ENCODE measurements at places on chromosomes 2 and 18.

- no peak for DNase-seq
These were observed 44.3 kb downstream of the MYCN start for GRCh38 chr2:15984368-15985255.

- DNase-seq, result peak; percentile 55
These were observed 8.8 kb upstream of the CRACDL start for GRCh38 chr2:98944775-98945174.

DNA sequence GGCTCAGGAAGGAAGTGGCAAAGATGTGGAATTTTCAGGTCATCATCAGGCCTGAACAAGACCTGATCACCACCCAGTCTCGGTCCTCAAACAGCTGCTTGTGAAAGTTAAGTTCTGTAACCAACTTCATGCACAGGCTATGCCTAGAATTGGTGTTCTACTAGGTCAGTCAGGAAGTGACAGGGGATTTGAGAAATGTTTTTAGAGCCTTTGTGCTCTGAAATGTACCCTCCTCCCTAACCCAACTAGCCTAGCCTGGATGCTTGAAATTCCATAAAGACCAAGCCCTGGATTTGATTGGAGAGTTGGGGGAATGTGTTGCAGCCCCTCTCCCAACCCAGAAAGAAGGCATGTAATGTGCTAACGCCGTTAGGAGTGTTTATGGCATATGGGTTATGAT lies 63.3 kb downstream of the TGOLN2 start:
- peak; percentile 89 for DNase-seq

- DNase-seq, result no peak
These were observed 8.4 kb downstream of the PHLPP1 start for GRCh38 chr18:62723666-62724281.

- no peak for DNase-seq
These were observed 292.9 kb upstream of the MYT1L start for GRCh38 chr2:2623939-2624338.

DNA sequence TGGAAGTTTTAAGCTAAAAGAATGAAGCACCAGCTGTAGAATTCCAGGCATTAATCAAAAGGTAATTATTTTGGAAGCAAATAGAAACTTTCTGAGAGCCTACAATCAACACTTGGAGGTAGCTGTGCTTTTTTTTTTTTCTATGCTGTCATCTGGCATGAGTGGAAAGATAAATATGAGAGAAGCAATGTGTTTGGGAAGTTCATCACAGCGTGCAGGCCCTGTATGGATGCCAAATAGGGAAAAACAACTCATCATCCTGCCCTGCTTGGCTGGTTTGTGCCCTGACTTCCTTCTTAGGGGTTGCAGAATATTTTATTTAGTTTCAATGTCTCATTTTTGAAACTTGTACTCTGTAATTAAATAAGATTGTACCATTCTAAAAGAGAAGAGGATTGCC lies 437.4 kb downstream of the PIK3C3 start:
- DNase-seq, result no peak

DNA sequence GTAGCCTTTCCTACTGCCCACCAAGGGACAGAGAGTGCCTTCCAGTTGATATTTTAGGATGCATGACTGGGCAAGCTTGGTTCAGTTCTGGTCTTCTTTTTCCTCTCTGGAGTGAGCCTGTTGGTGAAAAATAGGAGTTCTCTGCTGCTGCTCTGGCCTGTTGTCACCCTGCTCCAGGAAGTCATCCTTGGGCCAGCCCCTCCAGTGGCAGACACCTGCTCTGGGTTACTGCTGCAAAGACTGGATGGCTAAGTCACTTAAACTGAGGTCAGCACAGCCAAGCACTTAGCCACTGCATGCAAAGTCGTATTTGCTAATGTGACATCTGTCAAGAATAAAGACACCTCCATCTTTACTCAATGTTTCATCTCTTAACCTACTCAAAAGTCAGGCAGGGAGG lies 219.6 kb upstream of the ID2 start:
- no peak for DNase-seq

- no peak for DNase-seq
These were observed 118.9 kb upstream of the POU3F3 start for GRCh38 chr2:104734937-104735586.

DNA sequence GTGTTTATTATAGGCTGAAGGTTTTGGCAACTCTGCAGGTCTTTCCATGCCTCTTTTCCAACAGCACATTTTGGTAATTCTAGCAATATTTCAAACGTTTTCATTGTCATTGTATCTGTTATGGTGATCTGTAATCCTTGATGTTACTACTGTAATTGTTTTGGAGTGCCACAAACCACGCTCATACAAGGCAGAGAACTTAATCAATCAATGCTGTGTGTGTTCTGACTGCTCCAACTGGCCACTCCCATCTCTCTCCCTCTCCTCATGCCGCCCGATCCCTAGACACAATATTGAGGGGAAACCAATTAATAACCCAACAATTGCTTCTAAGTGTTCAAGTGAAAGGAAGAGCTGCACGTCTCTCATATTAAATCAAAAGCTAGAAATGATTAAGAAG lies 32.9 kb downstream of the HDLBP start:
- DNase-seq, result no peak

DNA sequence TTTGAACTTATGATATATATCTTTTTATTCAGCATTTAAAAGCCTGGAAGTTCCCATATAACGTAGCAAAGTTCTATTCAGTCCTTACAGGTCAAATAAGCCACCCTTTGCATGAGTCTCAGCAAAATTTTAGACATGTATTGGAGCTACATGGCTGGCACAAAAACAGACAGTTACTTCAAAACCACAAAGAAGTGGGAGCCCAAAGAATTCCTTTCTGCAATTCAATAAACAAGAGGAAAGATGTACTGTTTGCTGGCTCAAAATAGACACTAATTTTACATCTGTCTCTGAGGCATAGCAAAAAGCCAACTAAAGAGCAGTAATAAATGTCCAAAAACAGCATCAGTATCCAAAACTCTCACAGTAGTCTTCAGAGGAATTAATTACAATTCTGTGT lies 87.0 kb downstream of the ZEB2 start:
- no peak for DNase-seq

- no peak for DNase-seq
These were observed 301.9 kb downstream of the PTH2R start for GRCh38 chr2:208708486-208708885.

DNA sequence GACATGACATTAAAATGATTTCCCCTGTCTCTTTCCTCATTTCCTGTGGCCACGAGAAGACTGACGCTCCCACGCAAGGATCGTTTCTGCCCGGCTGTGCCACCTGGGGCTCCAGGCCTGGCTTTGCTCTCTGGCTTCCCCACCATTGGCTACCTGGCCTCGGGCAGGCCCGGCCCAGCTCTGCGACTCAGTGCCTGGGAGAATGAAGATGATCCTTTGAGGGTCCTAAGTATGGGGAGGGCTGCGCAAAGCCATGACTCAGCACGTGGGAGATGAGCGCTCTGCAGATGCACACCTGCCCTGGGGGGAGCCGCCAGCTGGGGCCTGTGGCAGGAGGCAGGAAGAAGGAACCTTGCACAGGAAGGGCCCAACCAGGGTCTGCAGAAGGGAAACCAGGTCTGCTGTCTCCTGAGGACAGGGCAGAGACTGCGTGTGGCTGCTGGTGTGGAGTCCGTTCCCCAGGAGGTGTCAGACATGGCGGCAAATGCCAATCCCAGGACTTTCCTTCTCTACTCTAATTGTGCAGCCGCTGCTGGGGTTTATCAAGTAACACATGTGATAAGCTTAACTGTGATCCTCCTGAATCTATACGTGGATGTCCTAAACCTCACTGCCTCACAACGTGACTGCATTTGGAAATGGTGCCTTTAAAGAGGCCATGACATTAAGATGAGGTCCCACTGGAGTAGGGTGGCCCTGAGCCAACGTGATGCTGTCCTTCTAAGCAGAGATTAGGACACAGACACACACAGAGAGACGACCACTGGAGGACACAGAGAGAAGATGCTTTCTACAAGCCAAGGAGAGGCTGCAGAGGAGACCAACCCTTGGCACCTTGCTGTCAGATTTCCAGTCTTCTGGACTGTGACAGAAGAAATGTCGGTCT lies 32.9 kb downstream of the MBP start:
- DNase-seq, result no peak

DNA sequence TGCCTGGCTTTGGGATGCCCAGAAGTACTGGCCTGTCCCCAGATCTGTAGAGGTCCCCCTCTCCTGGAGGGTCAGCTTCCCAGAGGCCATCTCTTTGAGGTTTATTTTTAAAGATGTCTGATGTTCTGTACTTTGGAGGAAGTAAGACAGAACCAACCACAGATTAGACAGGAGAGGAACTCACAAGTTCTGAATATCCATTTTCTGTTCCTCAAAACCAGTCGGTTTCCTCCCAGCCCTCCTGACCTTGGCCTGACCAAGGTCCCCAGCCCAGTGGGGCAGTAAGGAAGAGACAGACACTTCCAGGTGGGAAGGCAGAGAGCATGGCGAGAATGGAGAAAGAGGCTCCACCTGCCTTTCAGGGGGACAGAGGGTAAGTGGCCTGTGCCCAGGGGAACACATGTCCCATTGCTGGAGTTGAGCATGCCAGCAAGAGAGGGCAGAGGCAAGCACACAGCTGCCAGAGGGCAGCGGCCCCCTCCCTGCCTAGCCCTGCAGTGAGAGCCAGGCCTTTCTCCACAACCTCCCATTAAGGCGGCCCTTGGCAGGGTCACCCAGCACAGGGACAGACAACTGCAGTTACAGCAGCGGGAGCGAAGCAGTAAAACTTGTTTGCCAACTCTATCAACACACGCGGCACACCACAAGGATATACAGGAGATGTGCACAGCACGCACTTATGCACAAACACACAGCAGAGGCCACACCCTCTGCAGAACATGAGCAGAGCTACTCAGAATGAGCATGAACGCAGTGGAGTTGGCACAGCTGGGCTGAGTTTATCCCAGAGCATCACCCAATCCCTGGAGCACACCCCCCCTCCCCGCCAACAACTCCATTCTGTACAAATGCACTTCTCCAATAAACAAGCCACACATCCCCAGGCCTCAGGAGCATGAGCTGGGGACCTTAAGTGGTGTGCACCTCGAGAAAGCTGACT lies 18.5 kb upstream of the SEMA4C start:
- DNase-seq, result no peak

DNA sequence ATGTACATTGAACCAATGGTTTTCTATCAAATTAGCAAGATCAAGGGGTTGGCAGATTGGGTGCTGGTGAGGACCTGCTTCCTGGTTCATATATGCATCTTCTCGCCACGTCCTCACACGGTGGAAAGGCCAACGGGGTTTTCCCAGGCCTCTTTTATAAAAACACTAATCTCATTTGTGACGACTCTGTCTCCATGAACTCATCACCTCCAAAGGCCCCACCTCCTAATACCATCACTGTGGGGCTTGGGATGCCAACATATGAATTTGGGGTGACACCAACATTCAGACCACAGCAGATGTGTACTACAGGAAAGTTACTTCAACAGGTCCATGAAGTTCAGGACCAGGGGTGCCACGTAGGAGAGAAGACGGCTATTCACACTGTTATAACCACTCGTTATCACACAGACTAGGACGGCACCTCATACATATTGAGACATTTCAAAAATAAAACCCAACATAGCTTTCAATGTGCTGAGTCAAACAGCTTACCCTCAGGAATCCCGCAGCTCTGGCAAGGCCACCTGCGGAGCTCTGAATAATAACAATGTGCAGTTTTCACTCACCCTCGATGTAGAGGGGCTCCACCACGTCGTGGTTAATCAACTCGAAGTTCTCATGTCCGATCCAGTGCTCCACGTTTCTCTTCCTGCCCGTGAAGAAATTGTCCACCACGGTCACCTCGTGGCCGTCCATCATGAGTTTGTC lies 49.3 kb downstream of the UXS1 start:
- no peak for DNase-seq

DNA sequence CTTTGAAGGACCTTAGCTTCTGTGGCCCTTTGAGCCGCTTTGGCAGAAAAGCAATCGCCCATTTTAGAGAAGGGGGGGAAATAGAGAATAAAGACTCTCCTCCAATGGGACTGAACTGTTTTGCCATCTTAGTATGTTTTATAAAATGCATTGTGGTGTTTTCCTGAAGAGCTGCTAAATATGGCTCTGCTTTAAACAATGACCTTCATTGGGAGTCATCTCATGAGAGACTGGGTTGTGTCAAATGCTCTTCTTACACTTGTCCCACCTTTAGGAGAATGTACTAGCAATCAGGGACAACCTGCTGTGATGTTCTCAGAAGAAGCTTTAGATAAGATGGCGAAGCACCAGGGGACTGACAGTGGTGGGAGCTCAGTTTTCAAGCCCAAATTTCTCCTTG lies 418.9 kb upstream of the POU3F3 start:
- DNase-seq, result no peak

- no peak for DNase-seq
These were observed 3.5 kb downstream of the COPS9 start for GRCh38 chr2:240132651-240132980.

GRCh38 chr18:10579079-10579867 lies 53.4 kb downstream of the NAPG start:
- DNase-seq, result peak; percentile 86

GRCh38 chr2:54597153-54597848 lies 126.2 kb upstream of the EML6 start:
- no peak for DNase-seq

DNA sequence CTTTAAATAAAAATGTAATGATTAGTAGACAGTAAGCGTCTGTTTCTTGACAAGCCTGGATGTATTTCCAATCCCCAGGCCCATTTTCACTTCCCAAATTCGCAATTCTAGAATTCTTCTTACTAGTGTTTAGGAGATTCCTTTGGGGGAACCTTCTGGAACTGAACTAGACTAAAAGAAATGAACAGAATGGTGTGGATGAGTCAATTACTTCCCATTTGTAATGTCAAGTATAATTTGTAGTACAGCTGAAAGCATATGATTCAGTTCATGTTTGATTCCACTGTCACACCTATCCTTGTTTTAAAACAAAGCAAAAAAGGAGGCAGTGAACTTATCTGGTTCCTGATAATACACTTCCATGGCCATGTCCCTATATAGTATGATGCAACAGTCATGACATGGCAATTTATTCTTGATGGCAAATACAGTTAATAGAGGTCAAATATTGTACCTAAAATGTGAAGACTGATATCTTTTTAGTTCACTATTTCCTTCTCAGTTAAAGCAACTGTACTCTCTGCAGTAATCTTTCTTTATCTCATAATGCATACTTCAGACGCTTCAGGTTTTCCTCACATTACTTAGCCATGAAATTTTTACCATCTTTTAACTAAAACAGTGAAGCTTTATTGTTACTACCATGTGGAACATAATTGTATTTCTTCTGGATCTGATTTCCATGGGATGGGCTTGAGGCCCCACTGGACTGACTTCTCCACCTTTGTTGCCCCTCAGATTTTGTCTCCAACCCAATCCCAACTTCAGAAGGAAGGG lies 2.0 kb downstream of the IDH1 start:
- no peak for DNase-seq
